SK-N-DZ (cell line): ENCODE measurements at places on chromosomes 12 and 14.

GRCh38 chr14:71498212-71498611 lies 434.0 kb upstream of the RGS6 start:
- no peak for DNase-seq

- no peak for DNase-seq
These were observed 1.9 kb downstream of the GPHN start for GRCh38 chr14:66509874-66510273.

DNA sequence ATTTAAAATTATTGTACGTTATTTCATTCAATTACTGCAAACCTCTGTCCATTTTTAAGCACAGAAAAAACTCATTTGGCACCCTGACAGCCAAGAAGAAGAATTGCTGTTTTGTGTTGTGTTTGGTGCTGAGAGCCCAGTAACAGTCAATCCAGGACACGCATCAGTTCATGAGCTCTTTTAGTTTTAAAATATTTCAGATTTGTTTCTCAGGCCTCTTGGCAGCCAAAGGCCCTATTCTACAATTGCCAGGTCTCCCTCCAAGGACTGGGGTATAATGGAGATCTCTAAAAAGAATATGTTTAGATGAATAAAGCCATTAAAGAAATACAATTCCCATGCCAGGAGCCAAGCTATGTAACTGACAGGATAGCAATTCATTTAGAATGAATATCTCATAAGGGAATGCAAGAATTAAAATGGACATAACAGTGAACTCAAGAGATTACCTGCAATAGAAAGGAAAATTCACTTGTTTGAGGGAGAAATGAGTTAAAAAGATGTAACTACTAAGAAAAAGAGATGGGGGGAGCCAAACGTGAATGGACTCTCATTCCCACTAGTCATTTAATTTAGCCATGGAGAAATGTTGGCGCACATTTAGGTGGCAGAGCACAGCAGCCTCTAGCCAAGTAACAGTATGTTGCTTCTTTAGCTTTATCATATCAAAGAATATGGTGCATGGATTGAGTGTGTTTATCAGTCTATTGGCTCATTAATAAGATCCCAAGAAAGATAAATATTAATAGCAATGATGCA lies 140.6 kb upstream of the PELI2 start:
- no peak for DNase-seq

DNA sequence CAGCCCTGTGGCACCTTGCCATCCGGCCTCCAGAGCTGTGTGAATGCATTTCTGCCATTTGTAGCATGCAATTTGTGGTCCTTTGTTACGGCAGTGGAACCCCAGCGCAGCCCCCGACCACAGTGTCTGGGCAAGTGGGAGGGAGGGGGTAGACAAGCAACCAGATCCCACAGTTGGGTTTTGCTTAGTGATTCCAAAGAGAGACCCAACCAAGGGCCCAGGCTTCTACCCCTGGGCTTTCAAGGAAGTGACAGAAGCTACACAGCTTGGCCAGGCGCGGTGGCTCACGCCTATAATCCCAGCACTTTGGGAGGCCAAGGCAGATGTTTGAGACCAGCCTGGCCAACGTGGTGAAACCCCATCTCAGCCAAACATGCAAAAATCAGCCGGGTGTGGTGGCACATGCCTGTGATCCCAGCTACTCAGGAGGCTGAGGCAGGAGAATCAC lies 17.8 kb downstream of the ZBTB42 start:
- no peak for DNase-seq

DNA sequence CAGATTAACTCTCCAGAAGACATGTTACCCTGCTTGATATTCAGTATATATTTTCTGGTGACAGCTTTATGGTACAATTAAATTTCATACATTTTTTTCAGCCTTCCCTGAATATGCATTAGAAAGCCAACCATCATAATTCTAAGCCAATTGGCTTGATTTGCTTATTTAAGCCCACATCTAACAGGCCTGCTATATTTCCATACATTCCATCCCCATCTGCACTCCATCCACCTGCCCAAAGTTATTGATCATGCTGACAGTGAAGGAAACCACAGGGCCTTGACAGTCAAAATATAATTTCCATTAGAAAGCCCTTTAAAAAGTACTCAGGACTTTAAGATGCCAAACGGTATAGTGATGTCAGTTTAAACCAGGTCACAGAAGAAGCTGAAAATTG lies 164.3 kb downstream of the GXYLT1 start:
- DNase-seq, result peak; percentile 95

DNA sequence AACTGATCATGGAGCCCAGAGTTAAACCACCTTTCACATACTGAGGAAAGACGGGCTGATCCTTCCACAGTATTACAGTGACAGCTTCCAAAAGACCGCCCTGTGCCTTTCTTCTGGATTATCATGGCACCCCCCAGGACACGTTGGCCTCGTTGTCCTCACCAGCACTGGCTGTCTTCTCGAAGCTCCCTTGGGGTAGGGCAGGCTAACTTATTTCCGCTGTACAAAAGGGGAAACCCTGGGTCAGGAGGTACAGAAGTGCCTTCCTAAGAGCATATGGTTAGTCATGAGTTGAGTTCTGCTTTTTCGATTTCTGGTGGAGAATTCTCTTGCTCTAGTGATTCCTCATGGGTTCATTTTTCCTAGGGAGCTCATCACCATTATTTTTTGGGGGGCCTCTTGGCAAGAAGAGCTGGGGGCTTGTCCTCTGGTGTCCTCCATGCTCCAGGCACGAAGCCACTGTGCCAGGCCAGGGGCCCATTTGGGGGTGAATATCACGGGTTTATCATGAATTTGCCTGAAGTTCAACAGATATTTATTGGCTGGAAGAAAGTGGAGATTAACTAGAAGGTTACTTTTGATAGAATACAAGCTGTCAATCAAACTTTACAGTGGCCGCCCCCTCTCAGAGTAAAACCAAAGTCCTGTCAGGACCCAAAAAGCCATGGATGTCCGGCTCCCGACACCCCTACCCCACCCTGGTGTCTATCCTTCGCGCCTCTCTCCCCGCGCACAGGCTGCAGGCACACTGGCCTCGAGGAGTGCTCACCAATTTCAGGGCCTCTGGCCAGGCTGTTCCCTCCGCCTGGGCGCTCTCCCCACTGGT lies 8.8 kb upstream of the TRAF3 start:
- no peak for DNase-seq

DNA sequence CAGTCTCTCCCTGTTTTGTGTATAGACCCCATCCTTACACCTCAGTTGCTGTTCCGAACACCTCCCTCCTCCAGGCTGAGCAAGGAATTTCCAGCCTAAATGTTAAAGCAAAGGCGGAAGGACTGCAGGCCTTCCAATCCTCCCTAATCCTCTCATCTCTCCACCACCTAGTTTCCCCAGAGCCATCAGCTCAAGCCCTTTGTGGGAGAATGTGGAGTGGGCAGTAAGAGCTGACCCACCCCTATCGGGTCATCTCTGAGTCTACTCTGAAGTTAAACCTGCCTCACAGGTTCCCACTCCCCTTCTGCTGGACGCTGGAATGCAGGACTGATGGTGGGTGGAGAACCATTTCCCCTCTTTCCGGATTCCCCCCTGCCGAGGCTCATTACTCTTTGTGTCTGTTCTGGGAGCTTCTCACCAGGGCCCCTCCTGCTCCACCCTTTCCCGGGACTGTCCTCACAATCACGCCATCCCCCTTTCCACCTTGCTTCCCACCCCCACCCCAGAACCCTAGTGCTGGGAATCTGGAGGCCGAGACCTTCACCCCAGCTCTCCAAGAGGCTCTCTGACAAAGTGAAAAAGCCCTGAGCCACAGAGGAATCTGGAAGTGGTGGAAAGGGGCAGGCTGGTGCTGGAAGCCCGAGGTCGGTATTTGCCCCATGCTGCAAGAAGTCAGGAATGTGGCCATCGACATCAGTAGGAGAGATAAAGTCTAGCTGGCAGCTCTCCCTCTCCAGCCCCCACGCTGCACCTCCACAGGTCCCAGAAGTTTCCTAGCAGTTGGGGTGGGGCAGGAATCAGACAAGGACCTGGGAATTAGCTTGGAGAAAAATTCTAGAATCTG lies 3.3 kb upstream of the KRT18 start:
- DNase-seq, result no peak

GRCh38 chr12:100578923-100579322 lies 5.4 kb downstream of the GAS2L3 start:
- DNase-seq, result no peak

DNA sequence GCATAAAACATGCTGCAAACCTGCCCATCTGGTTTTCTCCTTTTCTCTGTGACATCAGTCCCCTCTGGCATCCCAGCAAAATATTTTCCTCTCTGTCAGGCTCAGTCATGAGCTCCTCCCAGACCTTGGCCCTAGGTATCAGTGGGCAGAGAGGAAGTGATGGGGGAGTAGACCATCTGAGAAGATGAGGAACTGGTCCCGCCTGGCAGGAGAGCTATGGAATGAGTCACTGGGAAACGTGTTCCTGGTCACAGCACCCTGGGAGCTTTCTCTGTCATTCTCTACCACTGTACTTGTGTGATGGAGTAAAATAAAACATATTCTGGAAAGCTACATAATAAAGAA lies 5.0 kb upstream of the SRSF9 start:
- DNase-seq, result no peak

- peak; percentile 55 for DNase-seq
These were observed 149.1 kb downstream of the KICS2 start for GRCh38 chr12:64072916-64073575.

DNA sequence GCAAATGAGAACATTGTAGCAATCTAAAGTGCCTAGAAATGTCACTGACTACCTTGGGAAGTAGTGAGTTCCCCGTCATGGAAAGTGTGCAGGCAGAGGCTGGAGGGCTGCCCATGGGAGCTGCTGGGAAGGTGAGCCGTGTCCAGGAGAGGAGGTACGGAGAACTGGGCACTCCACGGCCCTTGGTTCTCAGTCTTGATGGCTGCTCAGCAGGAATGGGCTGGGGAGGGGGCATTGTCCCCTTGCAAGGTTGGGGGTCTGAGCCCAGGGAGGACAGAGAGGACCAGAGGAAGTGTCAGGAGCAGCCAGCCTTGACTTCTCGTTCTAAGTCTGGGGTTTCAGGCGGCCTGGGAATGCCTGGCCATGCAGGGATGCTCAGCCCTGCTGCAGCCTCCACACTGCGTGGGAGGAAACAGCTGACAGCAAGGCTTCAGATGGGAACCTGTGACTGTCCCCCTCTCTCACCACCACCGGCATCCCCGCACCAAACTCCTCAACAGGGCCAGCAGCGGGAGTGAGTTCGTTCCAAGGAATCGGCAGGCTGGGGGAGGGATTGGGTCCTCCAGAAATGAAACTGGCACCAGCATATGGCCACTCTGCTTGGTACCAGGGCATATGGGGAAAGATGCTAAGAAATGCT lies 140.2 kb downstream of the BCL11B start:
- no peak for DNase-seq

DNA sequence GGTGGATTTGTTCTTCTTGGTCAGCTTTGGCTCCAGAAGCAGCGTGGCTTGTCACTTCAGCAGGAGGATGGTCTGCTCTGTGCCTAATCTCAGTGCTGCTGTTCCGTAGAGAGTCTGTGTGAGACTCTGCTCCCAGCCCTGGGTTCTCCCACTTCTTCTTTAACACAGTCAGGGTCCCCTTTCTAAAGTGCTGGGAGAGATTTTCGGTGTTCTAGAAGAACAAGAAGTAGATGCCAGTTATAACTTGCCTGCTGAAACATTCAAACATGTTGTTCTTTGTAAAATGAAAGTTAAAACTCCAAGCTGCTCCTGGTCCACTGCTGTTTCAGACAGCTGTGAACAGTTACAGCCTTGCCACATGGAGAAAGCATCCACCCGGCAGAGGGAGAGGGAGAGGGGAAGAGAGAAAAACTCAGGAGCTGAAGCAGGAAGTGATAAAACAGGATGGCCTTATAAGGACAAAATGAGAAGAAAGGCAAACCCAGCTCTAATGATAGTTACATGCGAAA lies 55.2 kb upstream of the CERS5 start:
- peak; percentile 95 for DNase-seq

GRCh38 chr14:85917716-85918115 lies 387.8 kb downstream of the FLRT2 start:
- DNase-seq, result no peak

GRCh38 chr12:120961604-120962531 lies 16.5 kb upstream of the HNF1A start:
- no peak for DNase-seq

DNA sequence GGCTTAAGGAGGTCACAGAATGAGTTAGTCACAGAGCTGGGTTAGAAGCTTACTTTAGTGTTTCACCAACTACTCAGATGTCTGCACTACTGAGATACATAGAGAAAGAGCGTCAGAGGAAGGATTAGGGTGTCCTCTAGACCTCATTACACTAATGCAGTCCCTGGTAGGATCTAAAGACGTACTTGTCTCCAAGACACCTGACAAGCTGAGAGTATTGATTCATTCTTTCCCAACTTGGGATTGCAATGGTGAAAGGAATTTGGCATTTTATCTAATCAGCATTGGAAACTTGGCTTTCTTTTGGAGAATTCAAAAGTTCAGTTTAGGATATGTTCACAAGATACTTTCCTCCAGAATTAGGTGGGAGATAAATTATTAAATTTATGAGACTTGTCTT lies 402.1 kb downstream of the ZFP36L1 start:
- no peak for DNase-seq

- no peak for DNase-seq
These were observed 4.8 kb upstream of the ING4 start for GRCh38 chr12:6667559-6668210.
